ENCODE measurements at places on chromosomes 16 and 17.

DNA sequence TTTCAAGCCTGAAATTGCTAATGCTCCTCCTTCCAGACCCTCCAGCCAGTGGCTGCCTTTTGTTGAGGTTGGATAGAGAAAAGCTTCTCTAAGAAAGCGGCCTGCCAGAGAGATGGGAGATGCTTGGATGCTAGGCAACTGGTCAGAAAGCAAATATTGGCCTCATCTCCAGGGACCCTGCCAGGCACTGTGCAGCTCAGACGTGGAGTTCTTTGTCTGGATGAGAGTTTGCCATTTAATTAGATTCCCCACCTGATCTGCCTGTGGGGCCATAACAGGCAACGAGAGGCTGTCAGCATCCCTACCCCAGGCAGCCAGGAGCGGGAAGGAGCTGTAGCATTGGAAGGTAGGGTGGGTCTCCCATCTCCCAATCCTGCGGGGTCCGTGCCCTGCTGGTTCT is 52.7 kb downstream of the ASIC2 start:
- no peak for DNase-seq

GRCh38 chr17:5023588-5024147 is 11.6 kb downstream of the SLC52A1 start:
- DNase-seq = no peak

DNA sequence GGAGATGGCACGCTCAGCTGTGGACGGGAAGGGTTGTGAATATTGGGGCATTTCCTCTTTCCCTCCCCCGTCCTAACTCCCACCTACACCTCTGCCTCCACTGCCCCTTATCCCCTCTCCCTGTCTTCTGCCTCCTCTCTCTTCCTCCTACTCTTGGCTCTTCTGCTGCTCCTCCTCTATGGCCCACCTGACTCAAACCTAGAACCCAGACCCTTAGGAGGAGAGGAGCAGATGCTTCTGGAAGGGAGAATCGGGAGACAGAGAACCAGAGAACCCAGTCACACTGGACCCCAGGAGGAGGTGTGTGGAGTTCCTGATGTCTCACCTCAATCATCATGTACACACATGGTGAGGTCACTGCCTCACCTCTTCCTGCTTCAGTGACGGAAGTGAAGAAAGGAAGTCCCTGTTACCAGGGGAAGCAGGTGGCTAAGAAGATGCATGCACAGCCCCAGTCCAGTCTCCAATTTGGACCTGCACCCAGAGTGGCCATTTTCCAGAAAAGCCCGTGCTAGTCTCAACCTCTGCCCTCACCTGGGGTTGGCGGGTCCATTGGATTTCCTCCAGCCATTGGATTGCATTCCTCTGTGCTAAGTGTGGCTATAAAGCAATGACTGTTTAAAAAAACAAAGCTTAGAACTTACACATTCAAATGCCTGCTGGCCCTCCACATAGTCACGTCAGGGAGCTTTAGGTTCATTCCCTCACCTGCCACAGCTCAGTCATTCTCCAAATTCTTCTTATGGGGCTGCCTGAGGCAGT is 4.0 kb downstream of the RNF222 start:
- DNase-seq = no peak

- DNase-seq = no peak
Observed at GRCh38 chr17:28986714-28987655, 18.8 kb downstream of the SEZ6 start.

GRCh38 chr17:62870030-62870541 is 62.0 kb upstream of the MARCHF10 start:
- no peak for DNase-seq

DNA sequence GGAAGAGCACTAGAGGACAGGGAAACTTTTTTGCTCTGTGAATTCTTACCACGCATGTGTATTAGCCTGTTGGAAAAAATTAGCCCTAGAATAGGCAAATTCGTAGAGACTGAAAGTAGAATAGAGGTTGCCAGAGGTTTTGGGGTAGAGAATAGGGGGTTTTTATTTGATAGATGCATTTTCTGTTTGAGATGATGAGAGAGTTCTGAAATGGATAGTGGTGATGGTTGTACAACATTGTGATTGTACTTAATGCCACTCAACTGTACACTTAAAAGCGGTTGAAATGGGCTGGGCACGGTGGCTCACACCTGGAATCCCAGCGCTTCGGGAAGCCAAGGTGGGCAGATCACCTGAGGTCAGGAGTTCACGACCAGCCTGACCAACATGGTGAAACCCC is 8.0 kb upstream of the DOC2B start:
- no peak for DNase-seq

GRCh38 chr16:86942151-86943051 is 364.1 kb downstream of the FOXL1 start:
- DNase-seq = no peak

DNA sequence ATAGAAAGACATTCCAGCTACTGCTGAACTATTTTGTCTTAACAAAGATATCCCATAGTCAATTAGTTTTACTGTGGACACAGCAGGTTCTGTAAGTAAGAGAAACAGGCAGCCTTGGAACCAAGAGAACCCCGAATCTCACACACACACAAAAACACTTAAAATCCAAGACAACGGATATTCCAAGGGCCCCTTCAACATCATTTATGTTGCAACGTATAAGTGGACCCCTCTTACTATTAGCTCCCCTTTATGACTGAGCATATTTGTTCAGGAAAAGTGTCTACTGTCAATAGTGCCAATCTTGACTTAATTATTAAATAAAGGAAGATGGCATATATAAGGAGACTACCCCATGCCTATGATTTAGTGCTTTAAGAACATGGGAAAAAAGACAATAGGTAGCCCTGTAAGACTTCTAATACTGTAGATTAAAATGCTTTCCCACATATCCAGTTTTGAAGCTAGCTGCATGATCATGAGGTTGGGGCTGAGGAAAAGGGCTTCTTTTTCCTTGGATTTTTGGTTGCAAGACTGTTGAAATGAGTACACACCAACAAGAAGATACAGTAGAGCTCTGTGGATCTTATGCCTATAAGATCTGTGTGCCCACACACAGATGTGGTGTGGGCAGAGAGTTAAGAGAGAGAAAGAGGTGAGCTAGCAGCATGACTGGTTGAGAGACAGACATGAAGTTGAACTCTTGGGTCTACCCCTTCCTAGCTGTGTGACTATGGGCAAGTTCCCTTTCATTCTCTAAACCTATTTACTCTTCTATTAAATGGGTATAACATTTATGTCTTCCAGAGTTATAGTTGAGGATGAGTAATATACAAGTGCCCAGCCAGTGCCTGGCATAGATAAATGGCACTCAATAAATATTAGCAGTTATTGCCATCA is 3.0 kb downstream of the MMD start:
- no peak for DNase-seq

- DNase-seq = peak; percentile 47
Observed at GRCh38 chr17:68461122-68461539, 3.8 kb upstream of the WIPI1 start.

DNA sequence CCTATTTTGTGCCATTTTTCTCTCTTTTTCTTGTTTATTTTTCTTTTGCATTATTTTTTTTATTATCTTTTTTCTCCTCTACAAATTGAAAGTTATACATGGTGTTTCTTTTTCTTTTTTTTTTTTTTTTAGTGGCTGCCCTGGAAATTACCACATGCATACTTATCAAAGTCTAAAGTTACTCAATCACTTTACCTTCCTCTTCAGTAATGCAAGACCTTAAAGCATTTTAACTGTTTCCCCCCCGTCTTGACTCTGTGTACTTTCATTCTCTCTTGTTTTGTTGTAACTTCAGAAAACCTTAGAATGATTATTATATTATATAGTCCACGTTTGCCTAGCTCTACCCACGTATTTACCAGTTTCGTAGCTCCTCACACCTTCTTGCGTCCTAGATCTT is 33.3 kb upstream of the SMPD3 start:
- DNase-seq = no peak

DNA sequence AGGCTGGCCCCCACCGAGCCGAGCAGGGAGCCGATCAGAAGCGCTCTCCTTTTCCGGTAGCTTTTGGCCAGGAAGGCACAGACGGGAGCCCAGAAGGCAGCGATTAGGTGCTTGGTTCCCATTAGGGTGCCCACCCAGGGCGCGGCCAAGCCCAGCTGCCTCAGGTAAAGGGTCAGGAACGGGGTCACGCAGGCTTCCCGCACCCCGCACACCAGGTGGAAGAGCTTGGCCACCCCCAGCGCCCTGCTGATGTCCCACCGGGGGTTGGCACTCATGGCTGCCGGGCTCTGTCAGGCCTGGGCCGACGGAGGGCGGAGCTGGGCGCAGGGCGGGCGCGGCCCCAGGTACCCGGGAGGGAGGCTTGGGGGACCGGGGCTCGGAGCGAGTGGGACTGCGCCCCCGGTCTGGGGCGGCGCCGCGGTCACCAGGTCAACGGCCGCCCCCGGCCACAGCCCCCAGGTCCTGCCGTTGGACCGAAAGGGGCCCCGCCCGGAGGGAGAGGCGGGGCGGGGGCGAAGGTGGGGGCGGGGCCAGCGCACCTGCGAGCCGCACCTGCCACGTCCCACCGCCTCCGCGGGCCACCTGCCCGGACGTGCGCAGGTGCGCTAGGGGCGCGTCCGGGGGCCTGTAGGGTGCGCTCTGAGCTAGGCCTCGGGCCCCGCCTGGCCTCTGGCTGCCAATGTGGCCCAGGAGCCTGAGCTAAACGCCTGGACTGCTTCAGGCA is at the start of gene MFSD6L:
Gene MFSD6L, minus strand, starts transcription at position 520 of the 724 bp plus-strand sequence. Its CDS starts 245 bp downstream, at position 275.
- peak; percentile 27 for DNase-seq

DNA sequence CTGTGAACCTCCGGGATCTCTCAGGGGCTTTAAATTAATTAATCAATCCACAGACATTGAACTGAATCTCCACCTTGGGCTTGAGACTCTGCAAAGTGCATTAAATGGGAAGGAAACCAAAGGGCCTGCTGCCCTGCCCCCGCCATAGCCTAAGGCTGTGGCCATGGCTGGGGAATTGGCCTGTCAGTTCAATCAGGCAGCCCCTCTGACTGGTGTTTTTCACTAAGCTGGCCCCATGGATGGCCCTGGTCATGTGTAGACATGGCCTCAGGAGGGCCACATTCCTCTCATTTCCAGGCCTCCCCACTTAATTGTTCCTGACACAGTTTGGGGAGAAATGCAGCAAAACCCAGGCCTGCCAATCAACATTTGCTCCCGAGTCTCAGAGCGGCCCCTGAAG is 499.8 kb downstream of the WWOX start:
- no peak for DNase-seq

- DNase-seq = no peak
Observed at GRCh38 chr17:4205917-4206316, 57.9 kb downstream of the ANKFY1 start.

DNA sequence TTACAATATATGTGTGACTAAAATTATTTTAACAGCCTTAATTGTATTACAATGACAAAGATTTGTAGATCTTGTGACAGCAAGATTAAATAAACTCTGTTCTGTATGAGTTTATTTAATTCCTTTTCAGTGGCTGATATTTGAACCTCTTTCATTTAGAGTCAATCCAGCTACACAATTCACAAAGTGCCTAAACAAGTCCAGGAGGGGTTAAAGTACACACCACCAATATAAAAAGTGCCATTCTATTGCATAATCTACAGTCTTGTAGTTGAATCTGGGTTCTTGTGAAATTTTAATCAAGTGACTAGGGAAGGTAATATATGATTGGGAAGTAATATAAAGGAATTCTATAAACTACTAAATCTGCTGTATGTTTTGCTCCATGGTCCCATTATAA is 3.9 kb upstream of the NFAT5 start:
- DNase-seq = no peak

GRCh38 chr16:22007509-22008214 is at the start of gene MOSMO:
Gene MOSMO (plus strand): TSS chr16:22008111. CDS start chr16:22008302, 191 bp downstream.
- DNase-seq = peak; percentile 33

GRCh38 chr17:43524945-43525575 is 21.1 kb downstream of the ETV4 start:
- DNase-seq = no peak

- DNase-seq = no peak
Observed at GRCh38 chr16:27149986-27150385, 53.3 kb upstream of the KDM8 start.

DNA sequence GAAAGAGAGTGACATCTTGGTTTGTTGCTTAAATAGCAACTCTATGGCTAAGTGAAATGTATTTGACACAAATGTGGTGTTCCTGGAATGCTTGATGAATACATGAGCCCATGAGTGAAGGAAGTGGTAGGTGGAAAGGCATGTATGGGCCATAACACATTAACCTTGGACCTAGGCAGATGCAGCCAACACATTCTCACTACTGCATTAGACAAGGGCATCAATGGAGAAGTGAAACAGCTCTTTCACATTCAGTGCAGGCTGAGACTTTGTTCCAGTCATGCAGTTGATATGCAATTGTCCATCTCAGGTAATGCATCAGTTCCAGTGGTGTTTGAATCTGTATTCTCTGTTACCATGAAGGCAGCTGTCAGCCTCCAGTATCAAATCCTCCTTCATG is 133.6 kb downstream of the HS3ST3B1 start:
- no peak for DNase-seq

DNA sequence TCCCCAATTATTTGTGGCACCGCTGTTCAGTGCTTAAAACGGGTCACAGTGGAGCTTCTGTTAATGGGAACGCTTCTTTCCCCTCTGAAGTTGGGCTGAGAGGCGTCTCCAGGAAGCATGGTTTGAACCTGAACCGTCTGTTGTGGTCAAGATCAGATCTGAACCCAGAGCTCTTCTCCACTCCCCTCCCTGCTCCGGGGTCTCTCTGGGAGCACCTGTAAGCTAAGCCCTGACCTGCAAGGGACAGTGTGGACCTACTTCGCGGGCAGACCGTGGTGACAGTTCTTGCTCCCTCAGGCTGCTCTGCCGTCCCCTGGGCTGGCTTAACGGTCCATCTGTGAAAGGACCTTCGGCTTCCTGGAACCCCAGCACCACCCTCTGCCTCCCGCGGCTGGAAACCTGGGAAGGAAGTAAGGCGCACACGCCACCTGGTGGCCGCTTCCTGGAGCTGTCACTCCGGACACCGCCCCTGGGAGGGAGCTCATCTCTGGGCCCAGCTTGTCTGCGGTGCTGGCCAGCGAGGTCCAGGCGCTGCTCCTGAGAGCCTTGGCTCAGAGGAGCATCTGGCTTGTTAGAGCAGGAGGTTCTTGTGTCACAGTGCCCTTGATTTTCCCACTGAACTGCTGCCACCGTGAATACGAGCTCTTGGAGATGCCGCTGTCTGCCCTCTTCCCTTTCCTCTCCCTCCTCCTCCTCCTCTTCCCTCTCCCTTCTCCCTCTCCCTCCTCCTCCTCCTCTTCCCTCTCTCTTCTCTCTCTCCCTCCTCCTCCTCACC is 518.5 kb upstream of the EEF2KMT start:
- peak; percentile 35 for DNase-seq

- DNase-seq = peak; percentile 37
Observed at GRCh38 chr17:72270273-72270924, 149.6 kb downstream of the SOX9 start.

GRCh38 chr16:51759329-51759728 is 608.3 kb upstream of the SALL1 start:
- no peak for DNase-seq

DNA sequence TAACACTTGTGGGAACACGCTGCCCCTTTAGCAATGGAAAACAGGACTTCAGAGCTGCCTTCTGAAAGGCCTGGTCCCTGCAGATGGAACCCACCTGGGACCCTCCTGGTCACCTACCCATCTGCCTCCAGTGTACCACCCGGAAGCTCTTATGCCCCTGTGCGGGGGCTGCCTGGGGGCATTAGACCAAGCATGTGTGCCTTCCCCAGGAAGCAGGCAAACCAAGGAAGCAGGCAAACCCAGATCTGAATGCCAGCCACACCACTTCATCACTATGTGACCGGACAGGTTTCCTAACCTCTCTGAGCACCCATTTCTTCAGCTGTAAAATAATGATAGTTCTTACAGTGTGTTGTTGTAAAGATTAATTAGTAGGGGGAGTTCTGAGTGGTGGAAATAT is 20.8 kb upstream of the LRRC37A3 start:
- no peak for DNase-seq
